ENCODE measurements at places on chromosomes 12 and 14. TPM values are rescaled to one million over a fixed set of nuclear protein-coding genes. Genes with fewer than 3 reads are reported as not detected.

Gene PLEKHD1
- under 0.01 TPM for total RNA-seq

Gene HOXC10
- 9.7 TPM for total RNA-seq

Gene NGB
- total RNA-seq, result not detected

GRCh38 chr14:56207626-56208292 is 89.5 kb downstream of the PELI2 start:
- no peaks in the 10 kb centered on the region for H3K4me1 ChIP-seq
- H3K27me3 ChIP-seq, result no peaks in the 10 kb centered on the region
- no peaks in the 10 kb centered on the region for H3K36me3 ChIP-seq

Gene PRH2
- total RNA-seq, result not detected

Gene RNASE7
- not detected for total RNA-seq

Gene NTS
- not detected for total RNA-seq

DNA sequence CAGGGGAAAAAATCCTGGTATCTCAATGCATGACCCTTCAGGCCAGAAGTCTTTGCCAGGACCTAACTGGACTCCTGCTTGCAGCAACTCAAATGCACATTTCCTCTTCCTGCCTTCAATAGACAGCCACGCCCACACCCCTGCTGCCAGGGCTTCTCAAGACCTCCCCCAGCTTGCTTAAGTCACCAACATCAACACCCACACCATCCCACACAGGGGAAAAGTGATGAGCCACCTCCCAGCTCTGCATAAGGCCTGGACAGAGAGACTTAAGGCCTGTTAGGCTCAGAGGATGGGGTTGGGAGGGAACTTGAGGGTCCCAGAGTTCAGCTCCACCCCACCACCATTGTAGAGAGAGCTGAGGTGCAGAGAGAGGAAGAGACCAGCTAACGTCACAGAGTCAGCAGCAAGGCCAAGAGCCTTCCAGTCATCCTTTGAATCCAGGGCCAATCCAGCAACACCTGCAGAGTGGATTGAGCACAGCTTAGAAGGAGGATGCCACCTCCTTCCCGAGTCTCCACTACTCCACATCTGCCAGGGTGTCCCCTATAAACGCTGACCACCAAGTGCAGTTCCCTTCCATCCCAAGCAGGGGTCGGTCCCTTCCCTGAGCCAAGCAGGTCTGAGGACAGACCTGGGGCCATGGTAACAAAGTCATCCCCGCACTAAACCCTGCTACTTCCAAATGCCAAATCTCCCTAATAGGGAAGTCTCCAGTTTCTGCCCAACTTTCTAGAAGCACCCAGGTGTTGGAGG is 50.0 kb downstream of the KDM2B start:
- peaks cover 7% of the 10 kb centered on the region for H3K4me1 ChIP-seq
- DNase-seq, result peak; percentile 95
- no peak overlapping the region for H3K4me3 ChIP-seq
- H3K27me3 ChIP-seq, result no peaks in the 10 kb centered on the region

GRCh38 chr14:92534932-92535643 is 21.5 kb downstream of the RIN3 start:
- H3K4me3 ChIP-seq, result no peak overlapping the region
- peaks cover 23% of the 10 kb centered on the region for H3K4me1 ChIP-seq
- H3K27me3 ChIP-seq, result no peaks in the 10 kb centered on the region
- DNase-seq, result no peak
- no peak overlapping the region for H3K27ac ChIP-seq
- H3K36me3 ChIP-seq, result no peaks in the 10 kb centered on the region

DNA sequence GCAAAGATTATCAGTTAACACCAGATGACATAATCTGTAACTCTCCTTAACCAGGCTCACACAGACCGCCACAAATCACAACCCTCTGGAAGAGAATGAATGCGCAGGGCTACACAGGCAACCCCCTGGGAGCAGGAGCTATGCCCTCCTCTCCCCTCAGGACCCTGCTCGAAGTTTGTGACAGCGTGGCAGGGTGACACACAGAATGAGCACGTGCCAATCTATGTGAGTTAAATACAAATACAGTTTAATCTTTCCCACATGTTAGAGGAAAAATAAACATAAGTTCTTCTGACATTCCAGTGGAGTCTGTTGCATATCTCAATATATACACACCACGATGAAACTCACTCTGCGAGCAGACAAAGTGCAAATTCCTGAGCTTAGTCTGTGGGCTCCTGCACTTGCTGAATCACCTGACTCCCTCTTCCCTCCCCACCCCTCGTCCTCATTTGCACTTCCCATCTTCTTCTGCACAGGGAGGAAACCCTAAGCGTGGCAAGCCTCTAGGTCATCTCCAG is 37.6 kb downstream of the BCAT1 start:
- no peaks in the 10 kb centered on the region for H3K36me3 ChIP-seq
- H3K27me3 ChIP-seq, result no peaks in the 10 kb centered on the region
- peaks cover 22% of the 10 kb centered on the region for H3K4me1 ChIP-seq
- peak; percentile 83 for DNase-seq
- H3K4me3 ChIP-seq, result no peak overlapping the region

Gene ACOT6
- total RNA-seq, result not detected

Gene TRIM9
- total RNA-seq, result 1.1 TPM

GRCh38 chr12:113190761-113191160 is 5.2 kb downstream of the RITA1 start:
- H3K4me3 ChIP-seq, result no peak overlapping the region
- peak; percentile 81 for DNase-seq
- H3K36me3 ChIP-seq, result peaks cover 16% of the 10 kb centered on the region

- peaks cover 11% of the 10 kb centered on the region for H3K36me3 ChIP-seq
- peak overlapping the region; percentile 75 for H3K27ac ChIP-seq
- peaks cover 23% of the 10 kb centered on the region for H3K4me1 ChIP-seq
- no peaks in the 10 kb centered on the region for H3K27me3 ChIP-seq
Measured at GRCh38 chr14:73695997-73696396, 18.2 kb downstream of the PNMA1 start.

Gene TBC1D30
- total RNA-seq, result 0.72 TPM

- H3K4me3 ChIP-seq, result no peak overlapping the region
- H3K36me3 ChIP-seq, result no peaks in the 10 kb centered on the region
- H3K27me3 ChIP-seq, result peaks cover 5% of the 10 kb centered on the region
- no peak overlapping the region for H3K27ac ChIP-seq
Measured at GRCh38 chr12:12086973-12087692, 16.4 kb downstream of the BCL2L14 start.

DNA sequence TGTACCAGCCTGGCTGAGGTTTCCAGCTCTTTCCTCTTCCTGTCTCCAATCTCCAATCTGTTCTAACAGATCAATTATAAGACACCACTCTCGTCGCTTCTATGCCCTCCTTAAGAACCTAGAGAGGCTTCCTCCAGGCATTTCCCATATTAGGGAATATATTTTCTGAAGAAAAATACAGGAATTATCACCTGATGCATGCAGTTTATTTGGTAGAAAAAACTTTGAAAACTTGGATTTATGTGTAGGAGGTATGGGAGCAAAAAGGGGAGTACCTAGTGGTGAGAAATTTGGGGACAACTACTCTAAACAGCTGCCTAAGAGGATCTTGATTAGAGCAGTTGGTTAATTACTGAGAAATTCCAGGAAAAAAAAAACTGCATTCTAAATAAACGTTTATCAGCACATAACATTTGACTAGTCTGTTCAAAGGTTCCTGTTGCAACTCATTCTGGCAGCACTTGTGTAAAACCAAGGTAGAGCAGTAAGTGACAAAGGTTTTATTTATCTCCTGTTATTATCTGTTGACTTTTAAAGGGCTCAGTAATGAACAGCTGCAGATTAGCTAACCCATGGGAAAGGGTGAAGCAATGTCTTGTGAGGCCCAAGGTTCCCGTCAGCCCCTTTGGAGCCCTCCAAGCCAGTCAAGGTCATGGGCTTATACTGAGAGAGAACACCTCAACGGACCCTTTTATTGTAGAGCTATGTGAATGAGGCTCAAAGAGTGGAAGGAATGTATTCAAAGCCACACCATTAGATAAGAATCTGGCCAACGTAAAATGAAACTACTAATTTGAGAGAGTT is 36.4 kb upstream of the NR1H4 start:
- H3K4me3 ChIP-seq, result no peak overlapping the region
- H3K27me3 ChIP-seq, result no peaks in the 10 kb centered on the region
- no peaks in the 10 kb centered on the region for H3K36me3 ChIP-seq
- no peak for DNase-seq
- H3K4me1 ChIP-seq, result no peaks in the 10 kb centered on the region

Gene IFNG-AS1
- 0.29 TPM for total RNA-seq

Gene TSFM
- 18.3 TPM for total RNA-seq

DNA sequence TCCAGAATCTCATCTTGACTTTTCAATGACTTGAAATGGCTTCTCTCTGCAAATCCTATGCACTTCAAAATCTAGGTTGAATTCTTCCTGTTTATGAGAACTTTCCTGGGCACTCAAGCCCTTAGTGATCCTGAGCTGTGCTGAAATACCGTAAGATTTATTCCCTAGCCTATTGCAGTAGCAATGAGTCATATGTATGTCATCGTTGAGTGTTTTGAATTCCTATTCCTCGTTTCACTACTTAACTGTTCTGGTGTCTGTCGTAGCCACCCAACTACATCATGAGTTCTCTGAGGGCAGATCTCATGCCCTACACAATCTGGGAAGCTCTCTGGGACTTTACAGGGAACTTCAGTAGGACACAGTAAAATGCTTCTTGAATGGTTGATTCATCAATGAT is 190.8 kb upstream of the TMEM132C start:
- peak; percentile 79 for DNase-seq
- no peak overlapping the region for H3K27ac ChIP-seq
- H3K4me3 ChIP-seq, result no peak overlapping the region
- no peaks in the 10 kb centered on the region for H3K27me3 ChIP-seq
- H3K36me3 ChIP-seq, result no peaks in the 10 kb centered on the region

GRCh38 chr12:131551675-131552491 is 159.0 kb upstream of the SFSWAP start:
- no peaks in the 10 kb centered on the region for H3K27me3 ChIP-seq
- no peak overlapping the region for H3K4me3 ChIP-seq
- H3K36me3 ChIP-seq, result no peaks in the 10 kb centered on the region
- H3K4me1 ChIP-seq, result no peaks in the 10 kb centered on the region

Gene ASIC1
- 0.72 TPM for total RNA-seq

Gene KRT1
- not detected for total RNA-seq

- DNase-seq, result peak; percentile 91
- H3K4me3 ChIP-seq, result no peak overlapping the region
- peaks cover 14% of the 10 kb centered on the region for H3K4me1 ChIP-seq
- peak overlapping the region; percentile 2 for H3K27ac ChIP-seq
Measured at GRCh38 chr12:69540987-69541386, 44.3 kb upstream of the CCT2 start.

DNA sequence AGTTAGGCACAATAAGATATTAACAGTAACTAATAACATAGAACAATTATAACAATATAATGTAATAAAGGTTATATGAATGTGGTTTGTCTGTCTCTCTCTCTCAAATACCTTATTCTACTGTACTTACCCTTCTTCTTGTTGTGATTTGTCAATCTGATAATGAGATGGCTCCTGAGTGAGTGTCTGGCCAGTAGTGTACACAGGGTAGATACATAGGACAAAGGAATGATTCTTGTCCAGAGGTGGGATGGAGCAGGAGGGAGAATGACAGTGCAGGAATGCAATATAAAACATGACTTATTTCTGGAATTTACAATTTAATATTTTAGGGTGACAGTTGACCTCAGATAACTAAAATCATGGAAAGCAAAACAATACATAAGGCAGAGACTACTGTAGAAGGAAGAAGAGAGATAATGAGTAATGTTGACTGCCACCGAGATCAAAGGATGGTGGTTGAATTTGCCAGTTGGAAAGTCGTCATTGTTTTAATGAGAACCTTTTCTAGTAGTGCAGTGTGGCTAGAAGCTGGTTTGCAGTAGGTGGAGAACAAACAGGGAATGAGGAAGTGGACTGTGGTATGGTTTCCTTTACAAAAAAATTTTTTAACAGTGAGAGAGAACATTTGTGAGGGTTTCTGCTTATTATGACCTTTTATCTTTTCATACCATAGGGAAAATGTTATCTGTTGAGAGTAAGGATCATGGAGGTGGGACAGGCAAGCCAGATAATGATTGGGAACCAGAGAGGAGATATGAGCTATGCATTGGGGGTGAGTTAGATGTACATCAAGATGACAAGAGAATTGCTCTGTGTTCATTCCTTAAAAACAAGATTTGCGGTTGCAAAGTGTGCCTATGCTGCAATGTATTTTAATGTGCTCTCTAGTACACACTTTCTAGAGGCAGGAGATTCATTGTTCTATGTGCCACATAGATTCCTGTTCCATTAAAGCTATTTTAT is 458.3 kb downstream of the BTG1 start:
- peak overlapping the region; percentile 56 for H3K27ac ChIP-seq
- H3K4me3 ChIP-seq, result no peak overlapping the region
- peaks cover 11% of the 10 kb centered on the region for H3K4me1 ChIP-seq
- no peaks in the 10 kb centered on the region for H3K27me3 ChIP-seq

Gene KLRC4
- not detected for total RNA-seq

Measured in osteoblast (primary cell).